ENCODE measurements at places on chromosomes 1 and 21.

- no peak for DNase-seq
Measured at GRCh38 chr1:229209386-229209785, 61.5 kb upstream of the RAB4A start.

DNA sequence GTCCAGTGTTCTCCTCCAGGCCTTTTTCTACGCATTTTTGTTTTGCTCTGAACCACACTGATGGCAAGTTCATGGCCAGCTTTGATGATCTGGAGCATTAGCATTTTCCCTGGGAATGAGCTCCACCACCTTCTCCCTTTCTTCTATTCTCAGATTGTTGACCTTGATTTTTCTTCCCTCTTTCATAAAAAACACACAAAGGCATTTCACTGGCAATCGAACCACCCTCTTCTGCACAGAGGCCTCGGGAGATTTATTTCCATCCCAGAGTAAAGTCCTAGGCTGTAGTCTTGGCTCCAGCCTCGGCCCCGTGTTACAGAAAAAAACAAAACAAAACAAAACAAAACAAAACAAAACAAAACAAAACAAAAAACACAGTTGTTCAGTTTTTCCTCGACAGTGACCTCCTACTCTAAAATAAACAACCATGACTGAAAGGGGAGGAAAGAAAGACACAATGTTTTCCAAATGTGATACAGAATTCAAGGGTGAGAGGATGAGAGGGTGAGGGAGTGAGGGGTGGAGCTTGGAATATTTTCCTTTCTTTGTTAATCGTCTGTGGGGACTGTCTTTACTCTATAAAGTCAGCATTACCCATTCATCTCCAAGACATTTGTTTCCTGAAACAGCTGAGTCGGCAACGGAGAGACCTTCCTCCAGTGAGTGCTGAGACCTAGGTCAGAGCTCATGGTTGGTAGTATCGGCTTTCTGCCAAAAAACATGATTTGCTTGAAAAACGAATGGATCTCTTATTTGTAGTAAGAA is 29.8 kb upstream of the RNF186 start:
- no peak for DNase-seq

- no peak for DNase-seq
Measured at GRCh38 chr21:38853421-38853919, 47.7 kb downstream of the ETS2 start.

DNA sequence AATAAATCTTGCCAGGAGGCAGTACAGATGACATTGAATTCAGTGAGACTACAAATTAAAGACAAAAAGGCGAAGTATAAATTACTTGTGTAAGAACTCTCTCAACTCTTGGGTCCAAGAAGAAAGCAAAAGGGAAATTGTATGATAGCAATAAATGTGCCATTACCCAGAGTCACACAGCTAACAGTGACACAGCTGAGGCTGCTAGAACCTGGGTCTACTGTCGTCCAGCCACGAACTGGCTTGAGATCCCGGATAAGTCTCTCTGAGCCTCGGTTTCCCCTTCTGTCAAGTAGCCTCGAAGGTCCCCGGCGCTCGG is 362 bp upstream of the ROR1 start:
- DNase-seq: no peak

DNA sequence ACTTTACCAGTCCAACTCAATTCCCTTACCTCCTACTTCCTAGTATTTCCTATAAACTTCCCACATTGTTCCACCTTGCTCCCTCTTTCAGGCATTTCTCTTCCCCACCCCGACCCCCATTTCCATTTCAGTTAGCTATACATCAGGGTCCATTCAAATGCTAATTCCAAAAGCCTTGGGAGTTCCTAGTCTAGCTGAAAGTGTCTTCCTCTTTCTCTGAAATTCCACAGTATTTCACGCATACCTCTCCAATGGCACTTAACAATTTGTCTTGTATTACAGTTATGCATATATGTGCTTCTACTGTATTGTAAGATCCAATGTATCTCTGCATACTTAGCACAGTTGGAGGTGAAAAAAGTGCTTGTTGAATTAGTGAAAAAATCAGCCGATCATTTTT is 94.9 kb downstream of the ZNF644 start:
- DNase-seq: no peak

GRCh38 chr21:35697321-35697808 is 363.0 kb downstream of the SETD4 start:
- DNase-seq: peak; percentile 65
